Stimulated activated CD4-positive, alpha-beta T cell treated with anti-CD3 and anti-CD28 coated beads, Interleukin-1b, Interleukin-23, amount 100 ng/mL, for 1 hour (primary cell): ENCODE measurements at places on chromosomes 3 and 15.

DNA sequence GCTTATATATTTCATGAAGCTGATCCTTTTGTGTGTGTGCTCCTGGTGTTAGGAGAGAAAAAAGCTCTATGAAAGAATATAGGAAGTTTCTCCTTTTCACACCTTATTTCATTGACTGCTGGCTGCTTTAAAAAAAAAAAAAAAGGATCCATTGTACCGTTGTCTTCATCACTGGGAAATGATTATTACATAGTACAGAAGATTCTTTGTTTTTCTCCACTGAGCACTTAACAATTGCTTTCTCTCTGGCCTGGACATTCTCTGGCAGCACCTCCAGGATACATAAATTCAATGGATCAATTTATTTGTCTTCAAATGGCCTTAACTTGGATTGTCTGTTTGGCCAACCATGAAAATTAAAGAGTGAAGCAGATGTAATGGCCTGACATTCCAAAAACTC is 37.2 kb downstream of the DPH3 start:
- no peak for DNase-seq

DNA sequence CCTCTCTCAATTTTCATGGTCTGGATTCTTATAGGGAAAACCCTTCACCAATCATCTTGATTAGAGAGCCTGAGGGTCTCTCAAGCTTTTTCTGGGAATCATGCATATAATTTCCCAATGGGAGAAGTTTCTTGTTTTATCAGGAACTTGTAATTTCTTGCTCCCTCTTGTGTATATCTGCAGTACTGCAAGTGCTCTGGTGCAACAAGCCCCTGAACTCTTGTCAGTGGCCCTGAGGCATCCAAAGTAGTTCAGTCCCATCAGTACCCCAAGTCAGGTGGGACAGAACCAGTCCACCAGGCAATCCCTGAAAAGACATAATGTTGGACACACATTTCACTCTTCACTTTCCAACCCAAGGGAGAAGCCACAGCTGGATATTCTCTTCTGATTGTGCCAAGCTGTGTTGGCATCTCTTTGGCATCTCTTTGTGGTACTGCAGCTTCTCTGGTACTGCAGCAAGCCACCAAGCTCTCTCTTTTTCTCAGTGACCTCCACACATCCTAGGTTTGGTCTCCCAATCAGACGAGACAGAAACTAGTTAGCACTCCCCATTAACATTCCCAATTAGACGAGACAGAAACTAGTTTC is 214.5 kb downstream of the ZIC4 start:
- no peak for DNase-seq

DNA sequence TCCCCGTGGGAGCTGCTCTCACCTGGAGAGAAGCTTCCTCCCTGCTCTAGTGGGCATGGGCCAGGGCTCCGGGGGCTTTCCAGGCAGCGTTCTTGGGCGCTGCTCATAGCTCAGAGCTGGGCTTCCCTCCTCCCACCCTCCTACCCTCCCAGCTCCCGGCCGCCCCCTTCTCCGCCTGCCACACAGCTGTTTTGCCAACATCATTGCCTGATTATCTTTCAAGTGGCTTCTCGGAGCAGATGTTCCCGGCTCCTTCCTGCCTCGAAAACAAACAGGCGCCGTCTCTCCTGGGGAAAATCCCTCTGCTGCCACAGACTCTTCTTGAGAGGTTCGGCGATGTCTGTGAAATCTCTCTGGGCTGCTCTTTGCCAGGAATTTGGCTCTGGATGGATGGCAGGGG is 195.6 kb downstream of the RPLP1 start:
- DNase-seq, result no peak

- no peak for DNase-seq
These were observed 915 bp upstream of the CALML4 start for GRCh38 chr15:68205954-68206539.

GRCh38 chr15:60535265-60535664 is 56.3 kb upstream of the ICE2 start:
- no peak for DNase-seq

DNA sequence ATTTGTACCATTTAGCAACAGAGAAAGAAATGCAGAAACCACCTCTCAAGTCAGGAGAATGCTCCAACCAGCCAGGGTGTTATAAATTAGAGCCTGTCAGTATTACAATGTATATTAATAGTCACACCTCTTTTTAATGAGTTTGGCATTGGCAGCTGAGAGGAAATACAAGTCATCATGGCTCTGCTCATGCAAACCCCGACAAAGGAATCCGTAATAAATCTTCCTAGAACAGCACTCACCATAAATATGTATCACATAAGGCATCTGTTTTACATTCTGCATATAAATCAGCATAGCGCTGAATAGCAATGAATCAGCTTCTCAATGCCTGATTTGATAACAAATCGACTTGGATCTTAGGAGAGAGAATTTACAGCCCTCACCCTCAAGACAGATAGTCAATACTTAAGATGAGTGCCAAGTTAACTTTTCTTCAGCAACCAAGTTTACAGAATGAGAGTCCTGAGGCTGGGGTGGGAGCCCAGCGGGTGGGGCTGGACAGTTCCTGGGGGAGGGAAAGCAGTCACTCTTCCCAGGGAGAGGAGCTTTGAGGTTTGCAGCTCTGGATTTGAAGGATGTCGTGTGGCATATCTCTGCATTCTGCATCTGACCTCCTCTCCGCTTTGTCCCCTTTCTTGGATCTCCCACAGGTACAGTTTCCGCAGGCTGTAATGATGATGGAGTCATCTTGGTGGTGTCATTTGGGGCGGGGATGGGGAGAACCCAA is 1034.4 kb upstream of the NR2F2 start:
- no peak for DNase-seq

- no peak for DNase-seq
These were observed 102.3 kb downstream of the RORA start for GRCh38 chr15:61126811-61127210.

GRCh38 chr3:102510663-102511062 is 75.8 kb downstream of the ZPLD1 start:
- DNase-seq, result no peak

GRCh38 chr3:13164893-13165492 is 91.8 kb upstream of the IQSEC1 start:
- DNase-seq, result no peak
